GM18507 (cell line): ENCODE measurements at places on chromosomes 3 and 15.

DNA sequence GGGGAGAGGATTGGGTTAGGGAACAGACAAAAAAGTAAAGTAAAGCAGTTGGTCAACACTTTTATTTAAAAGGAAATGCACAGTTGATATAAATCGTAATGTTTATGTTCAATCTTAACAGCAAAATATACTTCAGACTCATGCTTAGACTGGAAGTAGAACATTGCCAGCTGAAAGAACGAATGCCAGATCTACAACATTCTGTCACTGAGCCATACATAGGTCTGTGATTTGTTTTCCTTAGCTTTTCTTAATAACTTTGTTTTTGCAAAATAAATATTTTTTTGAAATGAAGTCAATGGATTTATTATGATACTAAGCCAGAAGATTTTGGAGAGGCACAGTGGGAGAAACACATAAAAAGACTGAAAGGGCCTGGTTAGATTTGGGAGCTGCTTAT is 62.0 kb downstream of the LEKR1 start:
- DNase-seq = no peak

- DNase-seq = no peak
These were observed 311.1 kb upstream of the THBS1 start for GRCh38 chr15:39269821-39270220.

DNA sequence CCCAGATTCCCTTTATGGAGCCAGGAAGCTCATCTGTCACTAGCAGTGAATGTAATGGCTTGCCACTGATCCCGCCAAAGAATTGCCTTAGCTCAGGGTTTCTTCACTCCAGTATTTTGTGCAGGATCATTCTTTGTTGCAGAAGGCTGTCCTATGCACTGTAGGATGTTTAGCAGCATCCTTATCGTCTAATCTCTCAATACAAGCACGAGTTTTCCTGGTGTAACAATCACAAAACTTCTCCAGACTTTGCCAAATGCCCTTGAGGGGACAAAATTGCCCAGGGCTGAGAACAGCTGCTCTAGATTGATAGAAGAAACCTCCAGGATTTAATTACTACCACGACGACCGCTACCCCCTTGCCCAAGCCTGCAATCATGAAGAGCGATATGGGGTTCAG is 6.8 kb upstream of the SHQ1 start:
- no peak for DNase-seq

DNA sequence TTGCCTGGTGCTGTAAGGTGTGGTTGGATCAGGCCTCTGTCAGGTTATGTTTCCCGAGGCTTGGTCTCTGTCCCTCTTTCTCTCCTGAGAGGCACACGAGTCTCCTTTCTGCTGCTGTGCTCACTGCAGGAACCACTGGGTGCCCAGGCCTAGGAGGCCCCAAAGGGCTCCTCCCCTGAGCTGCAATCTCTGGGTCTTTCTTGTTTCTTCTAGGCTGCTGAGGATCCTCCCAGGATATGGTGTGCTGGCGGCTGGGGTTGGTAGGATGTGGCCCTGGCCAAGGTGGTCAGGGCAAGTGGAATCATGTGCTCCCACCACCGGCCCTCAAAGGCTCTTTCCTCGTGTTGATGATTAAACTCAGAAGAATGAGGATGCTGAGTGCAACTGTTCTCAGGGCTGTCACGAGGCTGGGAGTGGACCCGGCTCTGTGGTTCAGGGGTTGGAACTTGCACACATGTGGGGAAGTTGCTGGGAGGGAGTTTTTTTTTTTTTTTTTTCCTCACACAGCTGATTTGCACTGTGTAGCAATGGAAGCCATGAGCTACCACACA is 43.6 kb upstream of the CTSH start:
- DNase-seq = no peak

DNA sequence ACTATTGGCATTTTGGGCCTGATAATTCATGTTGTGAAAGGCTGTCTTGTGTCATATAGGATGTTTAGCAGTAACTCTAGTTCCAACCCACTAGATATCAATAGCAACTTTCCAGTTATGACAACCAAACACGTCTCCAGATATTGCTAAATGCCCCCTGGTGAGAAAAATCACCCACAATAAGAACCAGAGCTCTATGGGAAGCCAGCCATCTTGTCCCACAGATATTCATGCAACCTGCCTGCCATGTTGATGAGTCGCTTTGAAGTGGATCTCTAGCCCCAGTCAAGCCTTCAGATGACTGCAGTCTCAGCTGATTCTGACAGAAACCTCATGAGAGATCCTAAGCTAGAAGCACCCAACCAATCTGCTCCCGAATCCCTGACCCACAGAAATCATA is 5.6 kb upstream of the TNIK start:
- no peak for DNase-seq

DNA sequence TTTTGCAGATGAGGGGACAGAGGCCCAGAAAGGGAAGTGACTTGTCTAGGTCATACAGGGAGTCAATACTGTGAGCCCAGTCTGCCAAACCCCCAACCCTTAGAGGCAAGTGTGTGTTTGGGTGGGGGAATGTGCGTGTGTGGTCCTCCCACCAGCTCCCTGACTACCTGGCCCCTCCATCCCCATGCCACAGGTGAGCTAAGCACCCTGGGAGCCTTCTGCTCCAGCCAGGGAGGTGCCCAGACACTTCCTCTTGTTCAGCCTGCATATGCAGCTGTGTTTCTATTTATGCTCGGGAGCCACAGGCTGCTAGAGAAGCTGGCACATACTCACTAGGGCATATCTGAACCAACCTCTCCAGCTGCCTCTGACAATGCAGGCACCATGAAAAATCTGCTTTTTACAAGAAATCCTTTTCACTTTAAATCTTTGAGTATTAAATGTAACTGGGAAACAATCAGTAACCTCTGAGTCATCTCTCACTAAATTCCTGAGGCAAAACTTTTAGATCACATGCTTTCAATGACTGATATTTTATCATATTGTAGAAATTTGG is 20.7 kb downstream of the TBC1D2B start:
- DNase-seq = no peak

DNA sequence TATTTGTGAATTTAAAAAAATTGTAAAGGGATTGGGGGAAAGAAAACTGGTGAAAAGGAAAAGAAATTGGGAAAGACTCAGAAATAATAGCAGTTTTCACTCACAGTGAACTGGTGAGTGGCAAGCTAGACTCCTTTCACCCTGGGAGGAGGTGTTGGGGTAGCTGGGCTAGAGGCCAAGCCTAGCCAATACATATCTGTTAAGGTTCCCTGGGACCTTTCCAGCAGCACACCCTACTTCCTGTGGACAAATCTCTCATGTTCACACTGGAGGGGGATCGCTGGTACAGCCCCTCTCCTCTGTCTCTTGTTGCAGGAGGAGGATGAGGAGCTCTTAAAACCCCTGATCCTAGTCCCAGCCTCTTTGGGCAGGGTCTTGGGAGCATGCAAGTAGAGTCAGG is 3.7 kb upstream of the RPP25 start:
- no peak for DNase-seq
